ENCODE measurements at places on chromosomes 1 and 21. TPM values are rescaled to one million over a fixed set of nuclear protein-coding genes. Genes with fewer than 3 reads are reported as not detected.

- DNase-seq: no peak
These were observed 168.5 kb upstream of the ZC3H12A start for GRCh38 chr1:37305841-37306240.

- no peak for DNase-seq
These were observed 800 bp upstream of the FAM163A start for GRCh38 chr1:179742291-179742690.

- DNase-seq: no peak
These were observed 56.9 kb upstream of the ATP2B4 start for GRCh38 chr1:203569490-203570318.

GRCh38 chr1:192598589-192598988 is 23.0 kb downstream of the RGS1 start:
- DNase-seq: no peak

- DNase-seq: no peak
These were observed 6.1 kb downstream of the PRDM2 start for GRCh38 chr1:13706046-13706445.

GRCh38 chr1:109370712-109371340 is 26.9 kb downstream of the SORT1 start:
- no peak for DNase-seq

Gene DAB1
- 113 TPM for total RNA-seq

Gene ADAMTS4
- 28.6 TPM for total RNA-seq

Gene SEMA4A
- 0.92 TPM for total RNA-seq

Gene SH3D21
- 2.9 TPM for total RNA-seq

Measured in A673 (cell line).